Prostate gland (tissue), 2 donors: ENCODE measurements at places on chromosomes 1 and 21. TPM values are rescaled to one million over a fixed set of nuclear protein-coding genes. Genes with fewer than 3 reads are reported as not detected.

DNA sequence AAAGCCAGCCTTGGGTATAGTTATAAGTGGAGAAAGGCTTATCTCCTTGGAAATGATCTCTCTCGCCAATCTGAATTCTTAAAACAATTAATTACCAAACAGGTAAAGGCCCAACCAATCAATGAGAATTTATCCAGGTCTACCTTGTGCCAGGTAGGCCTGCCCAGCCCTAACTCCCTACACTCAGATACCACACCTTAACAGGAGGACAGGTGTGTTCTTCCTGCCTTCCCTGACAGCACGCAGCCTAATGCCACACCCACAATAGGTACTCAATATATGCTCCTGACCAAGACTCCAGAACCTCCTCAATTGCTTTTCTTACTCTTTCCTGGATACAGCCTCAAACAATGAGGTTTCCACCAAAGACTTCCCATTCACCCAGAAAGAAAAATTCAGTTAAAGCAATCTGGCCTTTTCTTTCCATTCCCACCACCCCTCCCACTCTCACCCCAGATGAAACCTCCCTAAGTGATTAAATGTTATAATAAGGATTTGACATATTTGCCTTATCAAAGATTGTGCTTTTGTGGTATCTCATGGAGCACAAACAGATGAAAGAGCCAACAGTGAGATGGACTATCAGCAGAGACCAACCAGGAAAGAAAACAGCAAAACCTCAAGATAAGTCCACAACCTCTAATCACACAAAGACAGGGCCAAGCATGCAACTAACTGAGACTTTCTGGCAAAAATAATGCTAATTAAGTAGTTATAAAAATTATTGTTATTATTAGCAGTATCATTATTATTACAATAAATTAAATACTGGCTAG is 25.6 kb downstream of the TRABD2B start:
- no peak for DNase-seq

GRCh38 chr1:93768380-93768863 is 86.8 kb upstream of the BCAR3 start:
- no peak for DNase-seq

GRCh38 chr21:45579383-45580180 is 37.3 kb upstream of the SLC19A1 start:
- no peak for DNase-seq

- no peak for DNase-seq
These were observed 56.8 kb downstream of the ECE1 start for GRCh38 chr1:21233490-21233889.

DNA sequence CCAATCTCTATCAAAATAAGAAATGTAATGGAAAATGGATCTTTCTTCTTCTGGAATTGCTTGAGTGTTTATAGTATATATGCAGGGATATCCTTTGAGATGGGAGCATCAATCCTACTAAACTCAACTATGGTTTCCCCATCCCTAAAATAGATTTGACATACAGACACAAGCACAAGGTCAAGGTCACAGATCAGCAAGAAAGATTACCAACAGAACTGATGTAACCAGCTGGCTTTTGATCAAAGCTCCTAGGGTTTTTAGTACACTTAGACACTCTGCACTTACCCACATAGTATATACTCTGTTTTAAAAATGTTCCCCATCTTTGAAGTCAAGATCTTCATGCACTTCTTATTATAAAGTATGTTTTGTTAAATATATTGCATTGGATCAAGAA is 85.5 kb downstream of the NRIP1 start:
- DNase-seq: no peak

GRCh38 chr21:34200288-34200905 is 127.0 kb downstream of the MRPS6 start:
- DNase-seq: no peak

GRCh38 chr1:30847358-30847972 is 61.1 kb downstream of the SDC3 start:
- DNase-seq: no peak

DNA sequence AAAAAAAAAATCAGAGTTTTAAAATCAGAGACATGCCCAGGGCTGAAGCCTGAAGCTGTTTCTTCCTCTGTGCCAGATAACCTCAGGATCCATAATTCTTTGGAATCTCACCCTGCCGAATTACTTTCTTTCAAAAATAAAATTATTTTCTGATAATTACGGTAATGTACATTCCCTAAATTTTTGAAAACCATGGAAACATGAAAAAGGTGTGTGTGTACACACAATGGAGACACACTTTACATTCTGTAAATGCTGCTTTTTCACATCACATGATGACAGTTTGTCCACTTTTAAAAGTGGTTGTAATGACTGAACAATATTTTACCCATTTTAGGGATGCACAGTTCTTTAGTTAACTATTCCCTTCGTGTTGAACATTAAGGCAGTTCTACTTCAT is 21.5 kb downstream of the CRCT1 start:
- DNase-seq: no peak

GRCh38 chr21:38988509-38989378 is 183.0 kb downstream of the ETS2 start:
- DNase-seq: peak; percentile 53

GRCh38 chr1:38724160-38725131 is 135.1 kb downstream of the RRAGC start:
- no peak for DNase-seq

- DNase-seq: no peak
These were observed 23.3 kb downstream of the CYP2J2 start for GRCh38 chr1:59903141-59903754.

DNA sequence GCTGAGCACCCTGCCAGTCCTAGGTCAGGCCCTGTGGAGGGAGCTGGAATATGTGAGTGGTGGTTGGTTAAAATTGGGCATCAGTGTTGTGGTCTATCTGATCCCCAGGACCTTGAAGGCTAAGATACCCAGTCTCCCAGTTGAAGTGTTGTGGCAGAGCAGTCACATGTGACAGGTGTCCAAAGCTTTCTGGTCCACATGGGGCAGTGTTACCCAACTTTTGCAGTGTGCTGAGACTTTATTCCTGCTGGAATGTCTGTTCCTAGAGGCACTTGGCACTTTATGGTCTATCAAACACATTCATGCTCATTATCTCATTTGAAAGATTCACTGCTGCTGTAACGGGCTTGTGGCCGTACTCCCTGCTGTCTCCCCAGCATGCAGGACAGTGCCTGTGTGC is 21.0 kb upstream of the LORICRIN start:
- DNase-seq: no peak

- DNase-seq: no peak
These were observed 2.7 kb downstream of the PLEKHA6 start for GRCh38 chr1:204356997-204357396.

DNA sequence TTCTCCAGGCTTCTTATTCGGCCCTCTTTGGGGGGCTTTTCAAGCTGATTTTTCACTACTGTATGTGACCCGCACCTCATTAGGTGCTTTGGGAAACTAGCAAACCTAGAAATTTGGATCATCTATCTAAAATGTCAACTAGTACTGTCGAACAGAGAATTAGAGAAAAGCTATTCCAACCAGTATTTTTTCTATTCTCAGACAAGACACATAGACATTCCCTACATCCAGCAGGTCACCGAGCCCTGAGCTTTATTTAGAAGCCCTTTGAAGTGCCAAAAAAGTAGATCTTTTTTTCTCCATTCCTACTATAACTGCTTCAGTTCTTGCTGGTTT is 310 bp upstream of the SSR2 start:
- no peak for DNase-seq

- no peak for DNase-seq
These were observed 20.5 kb downstream of the IQGAP3 start for GRCh38 chr1:156551869-156552268.

INKA2 gene
- total RNA-seq: 2.8 TPM

ILDR2 gene
- total RNA-seq: 3.2 TPM

TYW3 gene
- 16.1 TPM for total RNA-seq

CD1E gene
- 1.2 TPM for total RNA-seq
